K562 (cell line): ENCODE measurements at places on chromosomes 2 and 18. TPM values are rescaled to one million over a fixed set of nuclear protein-coding genes. Genes with fewer than 3 reads are reported as not detected.

Gene LINC00305
- not detected in 2 replicates for total RNA-seq

Gene OSBPL6
- 12.6 TPM in 2 replicates for total RNA-seq

Gene EN1
- 2.0 and 2.5 TPM in 2 replicates for total RNA-seq

Gene UGT1A3
- not detected in 2 replicates for total RNA-seq

Gene ARMC9
- total RNA-seq, result 1.0 and 1.1 TPM in 2 replicates

Gene DLGAP1
- total RNA-seq, result 0.20 and 0.49 TPM in 2 replicates

Gene NMUR1
- total RNA-seq, result 0.27 and 0.34 TPM in 2 replicates

Gene RBBP8
- 48.9 and 52.4 TPM in 2 replicates for total RNA-seq

Gene DOK6
- total RNA-seq, result not detected in 2 replicates

Gene UNC80
- 0.11 TPM in 1 of 2 replicates, not detected in the other for total RNA-seq

GRCh38 chr2:48233005-48233404 is 296.9 kb upstream of the STON1 start:
- no peak for DNase-seq

DNA sequence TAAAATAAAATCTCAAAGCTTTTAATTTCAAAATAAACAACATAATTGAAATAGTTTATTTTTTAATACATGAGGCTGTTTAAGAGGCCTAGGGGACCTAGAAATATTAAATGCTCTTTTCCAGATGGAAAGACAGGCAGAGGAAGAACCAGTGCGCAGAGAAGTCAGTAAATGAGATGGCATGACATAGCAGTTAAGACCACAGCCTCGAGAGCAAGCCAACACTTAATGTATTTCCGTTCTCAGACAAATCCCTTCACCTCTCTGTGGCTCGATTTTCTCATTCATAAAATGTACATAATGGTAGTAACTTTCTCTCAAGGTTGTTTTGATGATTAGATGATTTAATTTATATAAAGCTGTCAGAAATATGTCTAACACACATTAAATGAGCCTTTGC is 405.1 kb upstream of the CWC22 start:
- DNase-seq, result no peak

- no peak for DNase-seq
Measured at GRCh38 chr18:25734336-25734735, 356.1 kb downstream of the SS18 start.

- no peak for DNase-seq
Measured at GRCh38 chr2:177074099-177074710, 138.4 kb upstream of the HNRNPA3 start.

GRCh38 chr18:44736664-44737380 is 56.1 kb downstream of the SETBP1 start:
- DNase-seq, result peak; percentile 51

DNA sequence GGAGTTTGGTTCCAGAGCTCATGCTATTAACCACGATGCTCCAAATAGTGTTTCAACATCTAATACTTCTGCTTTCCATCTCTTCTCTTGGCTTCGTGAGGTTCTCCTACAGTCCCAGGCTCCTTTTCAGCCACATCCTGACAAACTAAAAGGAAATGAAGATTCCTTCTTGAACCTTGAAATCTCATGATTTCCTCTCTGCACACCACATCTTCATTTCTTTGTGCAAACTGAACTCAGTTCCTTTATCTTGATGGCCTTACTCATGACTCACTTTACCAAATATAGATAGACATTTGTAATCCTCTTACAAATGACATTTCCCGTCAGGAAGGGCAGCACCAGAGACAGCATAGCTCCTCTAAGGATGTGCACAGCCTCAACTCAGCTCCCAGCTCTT is 50.0 kb upstream of the ITGA4 start:
- no peak for DNase-seq

DNA sequence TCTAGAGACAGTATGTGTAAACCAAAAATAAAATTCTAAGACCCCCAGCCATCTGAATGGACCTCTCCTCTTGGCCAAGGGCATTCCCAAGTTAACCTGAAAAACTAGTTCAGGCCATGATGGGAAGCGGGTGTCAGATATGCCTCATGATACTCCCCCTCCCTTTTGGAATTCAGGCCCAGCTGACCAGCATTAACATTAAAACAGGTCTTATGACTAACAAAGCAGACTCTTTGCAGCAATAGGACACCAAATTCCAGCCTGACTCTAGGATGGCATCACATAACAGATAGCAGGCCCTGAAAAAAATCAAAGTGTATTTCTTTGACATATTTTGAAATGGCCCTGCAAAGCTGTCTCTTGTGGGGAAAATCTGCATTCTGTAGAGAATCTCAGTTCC is 73.3 kb upstream of the L3MBTL4 start:
- DNase-seq, result no peak

DNA sequence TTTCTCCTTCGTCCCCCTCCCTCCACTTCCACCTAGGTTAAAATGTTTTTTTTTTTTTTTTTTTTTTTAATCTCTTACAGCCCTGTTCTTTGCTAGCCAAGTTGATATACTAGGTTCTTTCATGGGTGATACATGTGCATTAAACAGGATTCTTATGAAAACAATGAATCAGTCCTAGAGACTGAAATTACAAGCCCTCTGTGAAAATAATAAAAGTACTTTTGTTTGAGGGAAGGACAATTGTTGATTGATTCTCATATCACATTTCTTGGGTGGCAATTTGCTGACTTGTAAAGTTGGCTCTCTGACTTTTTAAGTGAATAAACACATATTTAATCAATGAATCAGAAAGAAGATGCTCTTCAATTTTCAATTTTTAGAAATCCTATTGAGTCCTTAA is 639.9 kb downstream of the LRP1B start:
- DNase-seq, result no peak

GRCh38 chr2:58620896-58621295 is 379.8 kb upstream of the FANCL start:
- no peak for DNase-seq

GRCh38 chr2:9535177-9535576 is 20.5 kb downstream of the ADAM17 start:
- DNase-seq, result no peak

- DNase-seq, result no peak
Measured at GRCh38 chr2:181008407-181008806, 28.0 kb downstream of the UBE2E3 start.

DNA sequence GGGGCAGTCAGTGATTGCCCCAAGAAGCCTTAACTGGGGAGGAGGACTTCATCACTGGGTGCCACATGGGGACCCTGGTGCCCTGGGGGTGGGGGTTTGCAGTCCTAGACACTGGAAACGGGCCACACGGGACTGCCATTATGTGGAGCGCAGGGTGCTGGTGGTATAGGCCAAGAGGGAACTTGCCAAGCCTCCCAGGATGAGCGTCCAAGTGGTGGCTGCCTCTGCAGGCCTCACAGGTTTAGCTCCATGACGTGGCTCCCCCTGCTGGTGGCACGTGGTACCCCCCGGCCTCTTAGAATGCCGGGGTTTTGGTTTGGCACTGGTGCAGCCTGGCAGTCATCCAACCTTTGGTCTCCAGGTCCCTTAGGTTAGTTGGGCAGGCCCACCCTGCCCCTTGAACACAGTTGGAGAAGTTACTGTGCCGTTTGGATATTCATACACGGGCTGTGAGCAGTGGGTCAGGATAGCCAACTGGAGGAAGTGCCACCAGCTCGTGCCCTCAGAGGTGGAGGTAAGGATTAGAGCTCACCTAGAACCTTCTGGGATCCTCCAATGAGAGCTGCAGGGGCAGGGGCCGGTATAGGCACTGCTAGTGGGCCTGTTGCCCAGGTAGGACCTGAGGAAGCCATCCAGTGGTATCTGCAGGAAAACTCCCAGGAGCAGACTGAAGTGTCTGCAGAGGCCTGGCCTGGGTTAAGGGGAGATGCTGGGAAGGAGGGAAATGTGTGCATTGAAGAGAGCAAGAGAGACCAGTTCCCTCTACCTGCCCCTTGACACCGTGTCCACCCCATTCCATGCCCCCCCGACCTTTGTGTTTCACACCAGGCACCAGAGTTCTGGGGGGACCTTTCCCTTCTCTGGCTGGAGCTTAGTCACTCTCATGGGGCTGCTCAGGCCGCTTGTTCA is 5.7 kb downstream of the PTMA start:
- DNase-seq, result peak; percentile 43

- DNase-seq, result peak; percentile 82
Measured at GRCh38 chr2:112749755-112750559, 14.5 kb downstream of the CKAP2L start.

GRCh38 chr2:66547887-66548286 is 113.0 kb downstream of the MEIS1 start:
- no peak for DNase-seq

DNA sequence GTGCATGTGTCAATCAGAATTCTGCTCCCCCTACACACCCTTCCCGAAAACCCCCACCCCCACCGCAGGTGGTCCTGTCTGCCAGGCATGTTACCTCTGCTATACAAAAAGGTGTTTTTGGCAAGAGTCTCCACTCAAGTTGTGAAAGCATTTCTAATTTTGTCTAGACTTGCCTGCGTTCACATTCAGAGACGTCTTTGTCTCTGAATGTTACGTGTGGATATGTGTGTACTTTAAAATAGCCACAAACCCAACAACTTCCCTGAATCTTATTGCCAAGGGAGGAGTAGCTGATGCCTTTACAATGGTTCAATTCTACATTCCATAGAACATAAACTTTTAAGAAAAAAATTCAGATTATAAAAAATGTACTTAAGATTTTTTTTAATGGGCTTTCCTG is 66.6 kb downstream of the ITGA4 start:
- DNase-seq, result no peak

- DNase-seq, result no peak
Measured at GRCh38 chr18:48202350-48203260, 206.6 kb downstream of the ZBTB7C start.

GRCh38 chr2:236449167-236449761 is 120.4 kb upstream of the ACKR3 start:
- DNase-seq, result no peak

DNA sequence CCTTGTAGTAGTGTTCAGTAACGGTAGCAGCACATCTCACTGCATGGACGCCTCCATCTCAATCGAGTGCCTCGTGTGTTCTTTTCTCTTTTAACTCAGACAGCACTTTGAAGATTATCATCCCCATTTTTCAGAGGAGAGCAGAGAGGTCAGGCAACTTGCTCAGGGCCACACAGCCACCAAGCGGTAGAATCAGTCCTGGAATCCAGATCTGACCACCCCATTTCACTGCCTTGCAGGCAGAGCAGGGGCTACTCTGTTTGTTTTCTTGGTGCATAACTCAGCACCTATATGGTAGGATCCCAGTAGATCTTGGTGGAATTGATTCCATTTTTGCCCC is 129.5 kb downstream of the SMAD7 start:
- no peak for DNase-seq
